ENCODE measurements at places on chromosomes 4 and X.
A peak's percentile ranks its signal among the peaks of the same experiment; 100 is the strongest.

- no peak for DNase-seq
Observed at GRCh38 chr4:139823345-139823744, 157.7 kb downstream of the MGST2 start.

GRCh38 chr4:178140326-178140915 is 698.2 kb upstream of the AGA start:
- DNase-seq, result no peak

- no peak for DNase-seq
Observed at GRCh38 chr4:26856906-26857277, 3.7 kb upstream of the STIM2 start.

DNA sequence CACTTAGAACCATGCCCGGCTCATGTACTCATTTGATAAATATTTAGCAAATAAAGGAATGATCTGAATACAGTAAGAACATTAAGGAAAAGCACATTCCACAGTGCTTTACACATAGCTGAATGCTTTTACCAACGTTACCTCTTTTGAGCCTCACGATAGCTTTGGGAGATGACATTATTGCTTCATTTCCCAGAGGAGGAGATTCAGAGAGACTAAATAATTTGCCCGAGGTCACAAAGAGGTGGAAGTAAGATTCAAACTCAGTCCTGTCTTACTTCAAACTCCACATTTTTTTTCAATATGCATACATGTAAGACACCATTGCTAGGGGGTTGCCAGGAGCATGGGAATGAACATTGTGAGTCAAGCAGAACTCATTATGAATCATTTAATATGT is 538.5 kb downstream of the BCOR start:
- no peak for DNase-seq

GRCh38 chrX:124307253-124307907 is 25.1 kb upstream of the TEX13D start:
- DNase-seq, result no peak

DNA sequence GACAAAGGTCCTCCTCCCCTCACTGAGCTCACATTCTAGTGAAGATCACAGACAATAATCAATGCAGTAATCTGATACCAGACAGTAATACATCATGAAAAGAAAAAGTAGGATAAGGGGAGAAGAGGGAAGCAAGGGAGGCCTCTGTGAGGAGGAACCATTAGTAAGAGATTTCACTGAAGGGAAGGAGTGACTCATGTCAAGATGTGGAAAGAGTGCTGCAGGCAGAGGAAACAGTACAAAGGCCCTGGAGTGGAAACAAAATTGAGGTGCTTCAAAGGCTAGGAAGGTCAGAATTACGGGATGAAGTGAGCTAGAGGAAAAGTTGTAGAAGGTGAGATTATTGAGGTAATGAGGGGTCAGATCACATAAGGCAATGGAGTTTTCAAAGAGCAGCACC is 38.1 kb downstream of the LAMTOR3 start:
- no peak for DNase-seq

- DNase-seq, result no peak
Observed at GRCh38 chr4:35938936-35939335, 305.4 kb downstream of the ARAP2 start.

DNA sequence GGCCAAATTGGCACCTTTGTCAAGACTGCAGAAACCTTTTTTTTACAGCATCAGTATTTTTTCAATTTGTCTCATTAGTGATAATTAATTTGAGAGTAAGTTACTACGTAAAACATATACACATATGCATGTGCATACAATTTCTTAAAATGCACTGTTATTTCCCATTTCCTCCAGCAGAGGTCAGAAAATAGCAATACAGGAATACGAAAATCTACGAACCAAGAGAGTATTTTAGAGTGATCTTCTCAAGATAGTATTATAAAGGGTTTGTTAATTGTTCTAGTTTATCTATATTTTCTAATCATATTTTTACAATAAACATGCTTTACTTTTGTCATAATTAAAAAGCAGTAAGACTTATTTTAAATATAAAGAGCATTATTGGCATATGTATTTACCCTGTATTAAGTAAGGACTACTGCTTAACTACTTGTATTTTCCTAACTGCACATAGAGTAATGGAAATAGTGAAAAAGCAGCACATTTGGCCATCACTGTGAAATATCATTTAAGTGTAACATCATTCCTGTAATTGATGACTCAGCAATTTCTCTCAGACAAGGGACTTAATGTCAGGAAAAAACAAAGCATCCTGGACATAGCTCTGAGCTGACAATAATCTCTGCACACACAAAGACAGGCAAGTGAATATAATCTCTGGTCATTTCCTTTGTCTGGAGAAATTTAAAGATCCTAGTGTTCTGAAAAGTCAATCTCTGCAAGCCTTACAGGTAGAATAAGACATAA is 45.6 kb downstream of the MAOB start:
- DNase-seq, result peak; percentile 17

DNA sequence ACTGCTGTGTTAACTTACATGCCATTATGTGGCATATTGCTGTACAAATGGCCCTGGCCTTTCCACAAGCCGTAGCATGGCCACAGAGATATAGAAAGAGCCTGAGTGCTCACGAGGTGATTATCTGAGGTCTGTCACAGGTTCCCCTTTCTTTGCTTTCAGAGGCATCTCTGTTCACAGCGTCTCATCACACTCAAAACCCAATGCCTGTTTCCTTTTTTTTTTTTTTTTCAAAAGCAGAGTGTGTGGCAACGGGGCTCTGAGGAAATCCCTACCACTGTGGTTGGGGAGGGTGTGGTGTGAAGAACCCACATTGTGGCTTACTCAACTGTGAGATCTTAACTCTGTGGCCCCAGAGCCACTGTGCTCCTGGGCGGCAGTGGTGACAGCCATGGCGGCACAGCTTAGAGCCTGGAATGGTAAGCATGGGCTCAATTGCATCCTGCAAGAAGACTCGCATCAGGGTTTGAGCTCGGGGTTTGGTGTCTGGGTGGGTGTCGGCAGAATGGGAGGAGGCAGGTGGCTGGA is 30.8 kb downstream of the RTL5 start:
- DNase-seq, result peak; percentile 85

DNA sequence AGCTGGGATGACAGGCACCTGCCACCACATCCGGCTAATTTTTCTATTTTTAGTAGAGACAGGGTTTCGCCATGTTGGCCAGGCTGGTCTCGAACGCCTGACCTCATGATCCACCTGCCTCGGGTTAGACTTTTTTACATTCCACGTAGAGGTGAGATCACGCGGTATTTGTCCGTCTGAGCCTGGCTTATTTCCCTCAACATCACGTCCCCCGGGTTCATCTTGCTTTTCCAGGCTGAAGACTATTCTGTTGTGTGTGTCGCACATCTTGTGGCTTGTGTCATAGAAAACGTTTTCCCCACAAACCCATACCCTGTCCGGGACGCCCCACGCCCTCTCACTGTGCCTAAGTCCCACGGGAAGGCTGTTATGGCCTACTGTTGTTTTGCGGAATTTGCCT is 185.3 kb downstream of the CRLF2 start:
- no peak for DNase-seq

GRCh38 chr4:151199319-151200190 is 77.4 kb upstream of the PRSS48 start:
- no peak for DNase-seq

GRCh38 chrX:29419774-29420553 is 795.4 kb upstream of the MAGEB2 start:
- no peak for DNase-seq

DNA sequence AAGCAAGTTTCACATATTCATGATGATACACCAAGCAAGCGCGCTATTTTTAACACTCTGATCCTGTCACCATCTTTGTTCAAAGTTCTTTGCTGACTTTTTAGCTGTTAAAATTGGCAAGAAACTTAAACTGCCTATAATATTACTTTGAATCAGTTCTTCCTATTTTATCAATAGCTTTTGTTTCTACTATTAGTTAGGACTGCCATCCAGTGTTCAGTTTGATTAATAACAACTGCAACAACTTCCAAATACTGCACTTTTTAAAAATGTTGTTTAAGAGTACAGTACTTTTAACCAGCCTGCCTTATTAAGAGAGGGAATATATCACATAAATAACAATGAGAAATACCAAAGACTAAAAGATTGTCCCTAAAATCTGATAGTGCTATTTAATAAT is 614.3 kb downstream of the FAM133A start:
- no peak for DNase-seq

- DNase-seq, result no peak
Observed at GRCh38 chr4:126124818-126125217, 810.1 kb downstream of the FAT4 start.

DNA sequence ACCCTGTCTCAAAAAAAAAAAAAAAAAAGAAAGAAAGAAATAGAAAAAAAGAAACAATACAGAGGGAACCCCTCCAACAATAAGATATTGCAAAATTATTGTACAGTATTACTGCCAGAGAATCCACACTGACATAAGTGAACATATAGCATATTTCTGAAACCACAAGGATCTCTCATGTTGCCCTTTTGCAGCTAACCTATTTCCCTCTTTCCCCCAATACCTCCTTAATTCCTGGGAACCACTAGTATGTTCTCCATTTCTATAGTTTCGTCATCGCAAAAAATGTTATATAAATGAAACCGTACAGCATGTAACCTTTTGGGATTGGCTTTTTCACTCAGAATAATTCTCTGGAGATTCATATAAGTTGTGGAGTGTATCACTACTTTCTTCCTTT is 20.0 kb upstream of the BMP2K start:
- DNase-seq, result no peak

- DNase-seq, result no peak
Observed at GRCh38 chrX:9611436-9612145, 146.7 kb downstream of the TBL1X start.

DNA sequence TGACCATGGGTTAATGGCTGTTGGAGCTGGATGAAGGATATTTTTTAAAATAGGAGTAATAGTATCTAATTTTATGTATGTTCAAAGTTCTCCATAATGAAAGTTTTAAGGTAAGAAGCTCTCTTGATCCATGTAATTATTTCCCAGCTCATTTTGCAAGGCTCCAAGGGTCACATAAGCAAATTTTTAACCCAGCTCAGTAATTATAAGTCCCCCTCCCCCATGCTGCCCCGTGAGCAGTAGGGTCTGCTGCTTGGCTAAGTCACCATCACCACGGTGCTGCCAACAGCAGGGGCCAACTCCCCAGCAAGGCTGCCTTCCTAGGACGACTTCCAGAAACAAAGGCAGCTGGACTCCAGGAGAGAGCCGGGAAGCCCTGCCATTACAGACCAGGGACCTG is 340.0 kb downstream of the FBXW7 start:
- no peak for DNase-seq

GRCh38 chr4:23969635-23970145 is 79.8 kb upstream of the PPARGC1A start:
- DNase-seq, result no peak

- no peak for DNase-seq
Observed at GRCh38 chrX:124548571-124548970, 202.2 kb downstream of the SH2D1A start.

GRCh38 chr4:70629469-70630090 is 1.0 kb downstream of the ENAM start:
- no peak for DNase-seq

DNA sequence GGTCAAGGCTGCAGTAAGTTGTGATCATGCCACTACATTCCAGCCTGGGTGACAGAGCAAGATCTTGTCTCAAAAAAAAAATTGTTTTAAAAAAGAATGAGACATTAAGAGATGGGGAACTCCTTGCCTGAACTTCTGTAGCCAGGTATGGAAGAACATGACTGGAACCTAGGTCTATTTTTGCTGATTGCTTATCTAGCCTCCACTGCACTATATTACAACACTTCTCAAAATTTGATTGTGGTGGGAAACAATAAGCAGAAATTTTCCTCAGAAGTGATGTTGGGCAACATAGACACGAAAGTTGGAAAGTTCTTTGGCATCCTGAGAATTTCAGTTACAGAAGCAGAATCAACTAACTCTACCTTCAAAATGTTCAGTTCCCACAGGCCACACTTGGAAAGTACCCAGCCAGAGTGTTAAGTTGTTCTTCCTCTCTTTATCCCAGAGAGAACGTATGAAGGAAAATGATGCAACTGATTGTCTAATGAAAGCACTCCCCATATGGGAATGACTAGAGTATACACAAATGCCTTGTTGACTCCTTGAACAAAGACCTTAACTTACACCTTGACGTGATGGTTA is 50.0 kb downstream of the LUZP4 start:
- no peak for DNase-seq

DNA sequence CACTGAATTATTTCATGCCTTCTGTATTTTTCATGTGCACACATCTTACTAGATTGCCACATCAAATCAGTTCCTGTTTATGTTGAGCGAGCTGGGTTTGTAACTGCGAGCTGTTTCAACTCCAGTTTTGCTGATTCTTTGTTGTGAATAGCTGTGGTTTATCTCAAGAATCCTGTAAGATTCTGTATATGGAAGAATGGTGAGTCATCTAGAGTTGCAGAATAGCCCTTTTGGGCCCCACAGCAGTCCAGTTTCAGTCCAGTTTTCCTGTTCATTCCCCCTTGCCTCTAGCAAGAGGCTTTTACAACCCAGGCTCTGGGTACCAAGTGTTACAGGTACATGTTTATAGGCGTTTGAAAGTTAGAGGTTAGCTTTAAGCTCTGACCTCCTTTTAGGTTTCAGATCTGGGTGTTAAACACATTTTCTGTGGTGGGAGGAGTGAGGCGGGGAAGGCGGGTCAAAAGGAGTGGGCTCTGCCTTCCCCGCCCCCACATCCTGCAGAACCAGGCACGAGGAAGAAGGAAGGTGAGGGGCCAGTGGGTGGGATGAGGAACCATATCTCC is 32.7 kb downstream of the TBC1D14 start:
- DNase-seq, result peak; percentile 53

DNA sequence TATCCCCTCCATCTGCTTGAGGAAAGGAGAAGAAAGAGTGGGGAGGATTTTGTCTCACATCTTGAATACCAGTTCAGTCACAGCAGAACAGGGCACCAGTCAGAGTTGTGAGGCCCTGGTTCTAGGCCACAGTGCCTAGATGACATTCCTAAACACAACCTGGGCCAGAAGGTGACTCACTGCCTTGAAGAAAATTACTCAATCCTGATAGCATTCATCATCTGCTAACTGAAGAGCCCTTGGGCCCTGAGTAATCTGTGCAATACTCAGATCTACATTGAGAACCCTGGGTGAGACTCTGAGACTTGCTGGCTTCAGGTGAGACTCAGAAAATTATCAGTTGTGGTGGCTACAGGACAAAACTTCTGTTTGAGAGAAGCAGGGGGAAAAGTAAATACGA is 20.5 kb upstream of the PRR32 start:
- no peak for DNase-seq

DNA sequence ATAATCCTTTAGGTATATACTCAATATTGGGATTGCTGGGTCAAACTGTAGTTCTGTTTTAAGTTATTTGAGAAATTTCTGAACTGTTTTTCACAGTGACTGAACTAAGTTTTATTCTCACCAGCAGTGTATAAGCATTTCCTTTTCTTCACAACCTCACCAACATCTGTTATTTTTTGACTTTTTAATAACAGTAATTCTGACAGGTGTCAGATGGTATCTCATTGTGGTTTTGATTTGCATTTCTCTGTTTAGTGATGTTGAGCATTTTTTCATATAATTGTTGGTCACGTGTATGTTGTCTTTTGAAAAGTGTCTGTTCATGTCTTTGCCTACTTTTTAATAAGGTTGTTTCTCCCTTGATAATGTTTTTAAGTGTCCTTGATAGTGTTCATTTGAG is 112.6 kb downstream of the LINC00632 start:
- DNase-seq, result no peak

- no peak for DNase-seq
Observed at GRCh38 chr4:94802091-94802490, 44.3 kb downstream of the BMPR1B start.

- no peak for DNase-seq
Observed at GRCh38 chrX:10166248-10166716, 9.5 kb downstream of the CLCN4 start.

- no peak for DNase-seq
Observed at GRCh38 chr4:25450491-25450901, 73.4 kb downstream of the ANAPC4 start.

GRCh38 chr4:173758132-173758531 is 228.1 kb upstream of the HAND2 start:
- DNase-seq, result no peak

All from CD4-positive, alpha-beta T cell treated with Interleukin-12 subunit alpha and Interleukin-12 subunit beta, for 1 hour (primary cell).